Naive thymus-derived CD8-positive, alpha-beta T cell (primary cell): ENCODE measurements at places on chromosomes 2 and 18.

DNA sequence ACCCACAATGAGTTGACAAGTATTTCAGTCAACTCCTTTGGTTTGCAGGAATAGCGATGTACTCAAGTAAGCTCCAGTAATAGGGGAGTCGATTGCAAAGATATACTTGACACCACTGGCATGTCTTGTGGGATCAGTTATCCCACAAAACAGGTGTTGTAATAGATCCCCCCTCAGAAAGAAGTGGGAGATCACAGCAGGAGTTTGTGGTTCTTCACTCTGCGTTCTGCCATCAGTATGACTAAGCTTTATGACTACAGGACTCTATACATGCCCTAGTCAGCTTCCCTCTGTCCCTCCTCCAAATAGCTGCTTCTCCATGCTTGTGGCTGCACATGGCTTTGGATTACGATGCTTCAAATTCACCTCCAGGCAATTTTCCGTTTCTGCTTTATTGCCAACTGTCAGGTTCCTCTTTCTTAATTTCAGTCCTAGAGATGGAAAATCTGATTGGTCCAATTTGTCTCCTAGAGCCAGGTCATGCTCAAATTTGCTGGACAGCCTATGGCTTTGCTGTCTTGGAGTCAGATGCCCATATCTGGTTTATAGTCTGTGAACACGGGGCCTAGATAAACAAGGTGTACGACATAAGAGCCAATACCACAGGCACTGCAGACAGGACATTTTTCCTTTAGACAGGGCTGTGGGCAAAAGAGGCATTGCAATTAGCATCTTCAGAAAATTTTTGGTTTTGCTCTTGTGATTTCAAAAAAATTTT, 221.7 kb downstream of the PAX3 start:
- DNase-seq, result no peak

- no peak for DNase-seq
These were observed 1367.7 kb upstream of the CELF4 start for GRCh38 chr18:38933322-38933721.

DNA sequence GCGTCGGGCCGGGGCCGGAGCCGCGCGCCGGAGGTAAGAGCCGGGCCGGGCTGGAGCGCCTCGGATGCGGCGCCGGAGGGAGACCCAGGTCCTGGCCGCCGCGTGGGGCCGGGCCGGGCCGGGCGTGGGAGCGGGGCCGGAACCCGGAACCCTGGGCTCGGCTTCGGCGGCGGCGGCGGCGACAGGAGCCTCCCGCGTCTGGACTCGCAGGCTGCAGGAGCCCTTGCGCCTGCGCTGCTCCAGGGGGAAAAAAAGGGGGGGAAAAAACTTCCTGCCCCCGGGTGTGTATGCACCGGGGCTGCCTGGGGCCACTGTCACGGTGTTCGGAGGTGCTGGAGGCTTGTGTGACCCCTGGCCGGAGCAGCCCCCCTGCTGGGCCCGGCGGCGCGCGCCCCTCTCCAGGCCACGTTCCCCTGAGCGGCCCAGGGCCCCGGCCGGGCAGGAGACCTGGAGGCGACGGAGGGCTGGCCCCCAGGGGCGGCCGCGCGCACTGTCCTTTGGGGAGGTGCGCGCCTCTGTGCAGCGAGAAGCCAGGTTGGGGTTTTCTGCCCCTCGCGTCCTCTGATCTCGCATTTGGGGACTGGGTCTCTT, 864 bp downstream of the KLHL29 start:
- no peak for DNase-seq

- DNase-seq, result no peak
These were observed 650 bp downstream of the CCBE1 start for GRCh38 chr18:59696311-59697235.

DNA sequence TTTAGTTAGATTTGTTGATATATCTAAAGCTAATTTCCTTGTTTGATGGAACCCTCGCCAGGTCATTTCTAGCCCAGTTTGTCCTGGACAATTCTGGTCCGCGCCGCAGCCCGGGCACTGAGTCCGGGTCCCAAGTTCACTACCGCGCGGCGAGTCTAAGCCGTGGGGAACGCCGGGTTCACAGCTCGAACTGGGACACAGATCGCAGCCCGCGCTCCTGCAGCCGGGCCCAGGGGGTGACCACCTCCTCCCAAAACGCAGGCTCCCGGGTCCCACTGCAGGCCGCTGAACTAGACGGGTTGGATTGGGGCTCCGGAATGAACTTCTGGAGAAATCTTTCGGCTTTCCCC, 681 bp downstream of the ACADL start:
- DNase-seq, result no peak

DNA sequence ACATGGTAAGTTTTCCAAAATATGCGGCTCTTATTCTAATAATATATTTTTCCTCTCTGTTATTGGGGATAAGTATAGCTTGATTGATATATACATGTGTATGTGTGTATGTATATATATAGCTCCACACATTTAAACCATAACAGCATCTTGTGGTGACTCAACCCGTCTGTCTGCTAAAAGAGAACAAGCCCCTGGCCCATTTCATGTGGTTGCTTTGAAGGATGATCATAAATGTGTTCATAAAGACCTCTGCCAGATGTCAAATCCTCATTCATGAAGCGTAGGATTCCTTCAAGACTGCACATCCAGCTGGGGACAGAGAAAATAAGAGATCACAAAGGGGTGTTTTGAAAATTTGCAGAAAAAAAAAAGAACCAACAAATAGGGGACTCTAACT, 79.3 kb downstream of the RHOB start:
- DNase-seq, result no peak

DNA sequence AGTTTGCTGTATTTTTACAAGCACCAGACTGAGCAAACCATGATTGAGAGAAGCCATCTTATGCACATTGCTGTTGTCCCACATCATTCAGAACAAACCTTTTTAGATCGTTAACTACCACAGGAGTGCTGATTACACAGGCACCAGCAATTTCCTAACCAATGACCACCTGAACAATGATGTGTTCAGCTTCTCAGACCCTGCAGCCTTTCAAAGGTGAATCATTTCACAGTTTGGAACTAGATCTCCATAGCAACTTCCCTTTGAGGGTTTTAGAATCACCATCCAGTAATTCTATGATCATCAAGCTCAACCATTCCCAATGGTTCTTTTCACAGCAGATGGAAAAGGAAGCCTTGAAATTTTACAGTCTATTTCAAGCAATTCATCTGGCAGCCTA, 71.4 kb downstream of the OLA1 start:
- no peak for DNase-seq

DNA sequence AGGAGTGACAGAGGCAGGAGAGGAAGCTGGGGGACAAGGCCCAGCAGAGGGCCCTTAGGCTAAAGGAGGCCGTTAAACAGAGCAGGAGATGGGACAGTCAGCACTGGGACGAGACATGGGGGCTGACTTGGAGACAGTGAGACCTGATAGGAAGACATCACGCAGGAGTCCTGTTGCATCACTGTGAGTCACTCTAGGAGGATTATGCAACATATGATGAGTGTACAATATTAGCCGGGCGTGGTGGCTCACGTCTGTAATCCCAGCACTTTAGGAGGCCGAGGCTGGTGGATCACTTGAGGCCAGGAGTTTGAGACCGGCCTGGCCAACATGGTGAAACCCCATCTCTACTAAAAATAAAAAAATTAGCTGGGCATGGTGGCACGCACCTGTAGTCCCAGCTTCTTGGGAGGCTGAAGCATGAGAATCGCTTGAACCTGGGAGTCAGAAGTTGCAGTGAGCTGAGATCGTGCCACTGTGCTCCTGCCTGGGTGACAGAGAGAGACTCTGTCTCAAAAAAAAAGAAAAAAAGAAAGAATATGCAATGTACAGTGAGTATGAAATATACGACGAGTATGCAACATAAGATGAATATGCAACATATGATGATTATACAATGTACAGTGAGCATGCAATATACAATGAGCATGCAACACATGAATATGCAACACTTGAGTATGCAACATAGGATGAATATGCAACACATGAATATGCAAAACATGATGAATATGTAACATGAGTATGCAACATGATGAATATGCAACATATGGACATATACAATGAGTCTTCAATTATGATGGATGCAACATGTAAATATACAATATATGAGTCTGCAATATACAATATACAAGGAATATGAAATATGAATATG, 83.3 kb upstream of the ID2 start:
- DNase-seq, result no peak

DNA sequence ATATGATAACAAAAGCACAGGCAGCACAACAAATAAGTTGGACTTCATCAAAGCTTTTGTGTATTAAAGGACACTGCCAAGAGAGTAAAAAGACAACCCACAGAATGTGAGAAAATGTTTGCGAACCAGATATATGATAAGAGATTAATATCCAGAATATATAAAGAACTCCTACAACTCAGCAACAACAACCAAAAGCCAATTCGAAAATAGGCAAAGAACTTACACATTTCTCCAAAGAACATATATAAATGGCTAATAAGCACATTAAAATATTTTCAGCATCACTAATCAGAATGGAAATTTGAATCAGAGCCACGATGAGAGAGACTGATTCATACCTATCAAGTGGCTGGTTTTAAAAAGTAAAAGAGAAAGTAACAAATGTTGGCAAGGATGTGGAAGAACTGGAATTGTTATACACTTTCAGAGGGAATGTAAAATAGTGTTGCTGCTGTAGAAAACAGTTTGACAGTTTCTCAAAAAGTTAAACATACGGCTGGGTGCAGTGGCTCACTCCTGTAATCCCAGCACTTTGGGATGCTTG, 25.2 kb downstream of the EPB41L5 start:
- DNase-seq, result no peak

GRCh38 chr2:95052307-95052706, 26.8 kb downstream of the MAL start:
- no peak for DNase-seq

GRCh38 chr2:120802867-120803484, 67.3 kb downstream of the GLI2 start:
- DNase-seq, result no peak

GRCh38 chr2:28612131-28612812, 116.4 kb downstream of the PLB1 start:
- no peak for DNase-seq

DNA sequence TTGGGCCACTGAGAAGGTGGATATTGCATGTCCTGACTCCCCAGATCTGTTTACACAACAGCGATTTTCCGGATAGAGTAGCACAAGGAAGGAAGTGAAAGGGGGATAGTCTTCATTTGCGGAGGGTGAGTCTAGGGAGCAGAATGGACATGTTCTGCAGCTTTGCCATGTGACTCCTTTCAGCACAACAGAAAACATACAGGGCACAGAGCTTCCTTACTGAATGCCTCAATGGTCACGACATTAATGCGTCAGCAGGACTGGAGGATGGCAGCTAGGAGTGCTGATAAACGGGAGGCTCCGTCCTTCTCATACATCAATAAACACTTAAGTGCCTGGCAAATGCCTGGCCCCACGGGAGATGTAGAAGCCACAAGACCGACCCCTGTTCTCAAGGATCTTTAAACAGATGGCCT, 163.0 kb downstream of the FAM210A start:
- DNase-seq, result no peak

GRCh38 chr2:65991381-65992197, 443.3 kb upstream of the MEIS1 start:
- no peak for DNase-seq

DNA sequence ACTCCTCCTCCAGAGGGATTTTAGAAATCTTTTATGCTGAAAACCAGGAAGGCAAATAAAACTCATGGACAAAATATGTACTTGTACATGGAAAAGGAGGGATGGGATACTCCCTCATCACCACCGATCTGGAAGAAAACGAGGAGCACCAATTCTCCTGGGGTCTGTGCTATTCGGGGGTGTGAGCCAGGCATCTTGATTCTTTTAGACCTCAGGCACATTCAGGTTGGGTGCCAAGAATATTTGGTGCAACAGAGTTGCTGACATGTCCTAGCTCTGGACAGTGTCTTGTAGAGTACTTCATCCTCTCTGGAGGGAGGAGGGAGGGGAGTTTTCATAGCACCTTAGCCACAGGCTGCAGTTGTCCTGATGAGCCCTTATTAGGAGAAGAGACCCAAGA, 163.0 kb downstream of the PRKCE start:
- DNase-seq, result no peak

GRCh38 chr18:59015531-59016152, 124.0 kb upstream of the SEC11C start:
- DNase-seq, result no peak

DNA sequence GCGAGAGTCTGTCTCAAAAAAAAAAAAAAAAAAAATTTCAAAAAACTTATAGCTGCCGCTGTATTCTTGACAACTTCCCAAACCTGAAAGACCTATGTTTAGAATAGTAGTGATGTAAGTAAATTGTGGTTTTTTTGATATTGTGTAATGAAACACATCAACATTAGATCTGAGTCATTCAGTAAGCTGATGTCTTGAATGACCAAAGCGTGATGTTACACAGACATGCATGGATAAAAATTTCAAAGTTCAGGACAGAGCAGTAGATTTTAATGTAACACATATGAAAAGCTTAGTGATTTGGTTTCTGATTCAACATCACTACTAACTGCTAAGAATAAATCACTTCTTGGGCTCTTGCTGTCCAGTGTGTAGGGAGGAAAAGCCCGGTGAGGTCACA, 69.3 kb upstream of the MEX3C start:
- DNase-seq, result no peak

- DNase-seq, result no peak
These were observed 21.6 kb upstream of the TRIB2 start for GRCh38 chr2:12694990-12695774.

- no peak for DNase-seq
These were observed 164.4 kb downstream of the FMNL2 start for GRCh38 chr2:152499331-152499816.

GRCh38 chr2:12839339-12839738, 122.6 kb downstream of the TRIB2 start:
- DNase-seq, result no peak
